ENCODE measurements at places on chromosomes 2 and 18. TPM values are rescaled to one million over a fixed set of nuclear protein-coding genes. Genes with fewer than 3 reads are reported as not detected.

The SLC35F6 gene
- 25.6 TPM for total RNA-seq

DNA sequence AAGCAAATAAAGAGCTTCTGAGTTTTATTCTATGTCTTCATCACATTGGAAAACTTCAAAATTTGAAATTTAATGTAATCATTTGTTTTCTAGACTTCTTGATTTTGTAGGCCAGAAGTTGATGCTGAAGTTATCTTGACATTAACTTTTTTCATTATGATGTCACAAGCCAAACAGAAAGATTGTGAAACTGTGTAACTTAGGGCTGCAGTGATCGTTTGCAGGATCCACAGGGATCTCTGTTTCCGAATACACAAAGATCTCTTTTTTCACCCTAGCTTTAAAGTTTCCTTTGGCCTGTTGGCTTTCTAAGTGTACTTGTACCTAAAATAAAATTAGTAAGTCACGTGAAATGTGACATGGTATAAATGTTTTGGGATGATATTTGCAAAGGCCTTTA lies 594.9 kb upstream of the CDH2 start:
- DNase-seq: no peak

DNA sequence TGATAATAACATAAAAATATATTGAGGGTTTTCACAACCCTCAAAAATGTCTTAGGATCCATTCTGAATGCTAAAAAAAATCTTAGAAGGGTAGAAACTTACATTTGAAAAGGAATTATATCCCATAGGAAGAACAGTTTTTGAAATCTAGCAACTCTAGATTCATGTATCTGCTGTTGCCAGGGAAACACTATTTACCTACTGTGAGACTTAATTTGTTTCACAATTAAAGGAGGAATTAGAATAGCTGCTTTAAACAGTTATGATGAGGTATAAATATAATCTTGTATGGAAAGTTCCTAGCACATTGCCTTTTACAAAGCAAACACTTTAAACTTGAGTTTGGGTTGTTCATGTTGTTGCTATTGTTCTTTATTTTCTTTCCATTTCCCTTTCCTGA lies 988.2 kb downstream of the SUCLG1 start:
- DNase-seq: no peak

DNA sequence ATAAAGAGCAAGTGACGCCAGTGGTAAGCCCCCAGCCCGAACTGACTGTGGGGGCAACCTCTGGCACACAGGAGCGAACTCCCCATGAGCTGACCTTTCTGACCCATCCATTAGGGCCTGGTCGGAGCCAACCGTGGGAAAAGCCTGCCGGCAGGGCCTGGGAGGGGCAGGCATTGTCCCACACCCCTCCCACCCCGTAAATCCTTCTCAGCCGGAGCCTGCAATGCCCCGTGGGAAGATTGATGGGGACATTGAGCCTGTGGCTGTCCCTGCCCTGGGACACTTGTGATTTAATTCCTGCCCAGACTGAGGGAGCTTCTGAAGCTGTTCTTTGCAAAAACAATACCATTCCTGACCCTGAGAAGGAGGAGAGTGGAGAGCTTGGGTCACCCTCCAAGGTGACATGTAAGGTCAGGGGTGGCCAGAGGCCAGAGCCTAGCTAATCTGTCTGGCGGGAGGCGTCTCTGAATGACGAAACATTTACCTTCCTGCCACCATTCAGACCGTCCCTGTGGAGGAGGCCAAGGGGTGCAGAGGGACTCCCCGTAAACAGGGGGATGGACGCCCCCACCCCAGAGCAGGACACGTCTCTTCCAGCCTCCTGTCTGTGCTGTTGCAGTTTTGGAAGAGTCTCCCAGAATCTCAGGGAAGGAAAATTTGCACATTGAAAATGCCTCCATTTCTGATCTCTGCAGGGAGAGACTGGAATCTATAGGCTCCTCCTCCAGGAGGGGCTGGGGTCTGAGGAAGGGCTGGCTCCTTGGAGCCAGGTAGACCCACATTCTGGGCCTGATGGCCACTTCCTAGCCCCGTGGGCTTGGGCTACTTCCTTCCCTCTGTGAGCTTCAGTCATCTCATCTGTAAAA lies 51.2 kb upstream of the HS6ST1 start:
- no peak for DNase-seq

The ASTL gene
- not detected for total RNA-seq

DNA sequence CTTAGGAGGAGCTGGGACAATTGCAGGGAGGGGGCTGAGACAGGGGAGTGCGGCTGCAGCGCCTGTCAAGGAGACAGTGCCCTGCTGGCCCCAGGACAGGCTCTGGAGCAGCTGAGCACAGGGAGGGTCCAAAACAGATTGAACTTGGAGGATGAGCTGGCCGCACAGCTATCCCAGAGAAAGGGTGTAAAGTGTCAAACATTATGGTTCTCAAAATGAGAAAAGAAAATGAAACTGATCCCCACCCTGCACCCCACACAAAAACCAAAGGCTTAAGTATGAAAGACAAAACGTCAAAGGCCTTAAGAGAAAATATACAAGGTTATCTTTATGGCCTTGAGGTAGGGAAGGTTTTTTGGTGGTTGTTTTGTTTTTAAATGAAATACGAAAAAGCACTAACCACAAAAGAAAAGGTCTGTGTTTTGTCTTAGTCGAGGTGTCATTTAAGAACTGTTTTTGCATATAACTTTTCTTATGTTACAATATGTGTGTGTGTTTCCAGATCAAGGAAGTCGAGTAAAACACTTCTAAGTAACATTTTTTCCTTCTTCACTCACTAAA lies 111.8 kb downstream of the HDAC4 start:
- no peak for DNase-seq

The ANKRD30B gene
- total RNA-seq: 0.59 TPM

DNA sequence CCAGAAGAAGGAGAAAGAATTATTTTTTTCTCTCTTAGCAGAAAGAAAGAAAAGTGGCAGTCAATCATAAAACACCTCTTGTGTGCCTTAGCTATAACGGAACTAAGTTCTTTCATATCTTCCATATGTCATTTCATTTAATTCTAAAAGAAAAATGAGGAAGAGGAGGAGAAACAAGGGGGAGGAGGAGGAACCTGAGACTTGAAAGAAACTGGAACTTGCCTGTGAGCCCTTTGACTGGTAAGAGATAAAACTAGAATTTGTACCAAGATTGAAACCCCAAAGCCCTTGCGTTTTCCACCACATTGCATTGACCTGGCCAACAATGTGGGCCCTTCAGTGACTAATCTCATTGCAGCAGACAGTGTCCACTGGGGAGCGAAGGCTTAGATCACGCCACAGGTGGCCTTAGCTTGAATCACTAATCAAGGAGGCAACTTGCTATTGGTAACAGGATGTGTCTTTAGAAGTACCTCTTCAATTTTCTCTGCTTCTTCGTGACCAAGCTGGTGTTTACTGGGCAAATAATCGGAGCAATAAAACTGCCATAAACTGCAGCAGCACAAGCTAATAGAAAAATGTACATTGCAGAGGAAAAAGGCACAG lies 307.9 kb downstream of the CLIP4 start:
- DNase-seq: no peak

The DUSP19 gene
- total RNA-seq: 2.1 TPM

- peak; percentile 64 for DNase-seq
Observed at GRCh38 chr2:40087434-40087833, 308.4 kb upstream of the THUMPD2 start.

The CHRNA1 gene
- total RNA-seq: 7.5 TPM
